ENCODE measurements at places on chromosomes 2 and 18.

DNA sequence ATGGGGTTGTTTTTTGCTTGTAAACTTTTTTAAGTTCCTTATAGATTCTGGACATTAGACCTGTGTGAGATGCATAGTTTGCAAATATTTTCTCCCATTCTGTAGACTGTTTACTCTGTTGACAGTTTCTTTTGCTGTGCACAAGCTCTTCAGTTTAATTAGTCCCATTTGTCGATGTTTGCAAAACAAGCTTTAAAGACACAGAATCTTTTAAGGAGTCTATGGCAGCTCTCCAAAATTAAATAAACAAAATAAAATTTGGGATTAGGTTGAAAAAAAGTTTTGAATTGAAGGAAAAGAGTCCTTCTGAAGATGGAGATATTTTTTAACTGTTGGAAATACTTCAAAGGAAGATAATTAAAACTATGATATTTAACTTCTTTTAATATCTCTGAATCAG is 88.8 kb downstream of the MAP3K20 start:
- DNase-seq, result no peak

DNA sequence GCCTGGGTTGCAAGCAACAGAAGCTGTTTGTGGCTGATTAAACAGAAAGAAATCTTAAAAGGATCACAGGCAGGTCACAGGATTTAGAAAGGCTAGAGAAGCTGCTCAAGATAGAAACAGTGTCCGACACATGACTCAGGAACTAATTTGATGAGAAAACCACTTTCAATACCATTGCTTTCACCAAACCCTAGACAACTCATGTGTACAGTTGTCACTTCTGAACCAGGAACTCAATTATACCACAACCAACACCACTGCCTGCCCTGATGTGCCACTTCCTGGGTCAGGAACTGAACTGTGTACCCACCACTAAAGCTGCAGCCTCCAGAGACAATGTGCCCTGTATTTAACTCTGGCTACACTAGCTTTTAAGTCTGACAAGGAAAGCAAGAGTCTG is 56.0 kb downstream of the TMEM247 start:
- peak; percentile 36 for DNase-seq

DNA sequence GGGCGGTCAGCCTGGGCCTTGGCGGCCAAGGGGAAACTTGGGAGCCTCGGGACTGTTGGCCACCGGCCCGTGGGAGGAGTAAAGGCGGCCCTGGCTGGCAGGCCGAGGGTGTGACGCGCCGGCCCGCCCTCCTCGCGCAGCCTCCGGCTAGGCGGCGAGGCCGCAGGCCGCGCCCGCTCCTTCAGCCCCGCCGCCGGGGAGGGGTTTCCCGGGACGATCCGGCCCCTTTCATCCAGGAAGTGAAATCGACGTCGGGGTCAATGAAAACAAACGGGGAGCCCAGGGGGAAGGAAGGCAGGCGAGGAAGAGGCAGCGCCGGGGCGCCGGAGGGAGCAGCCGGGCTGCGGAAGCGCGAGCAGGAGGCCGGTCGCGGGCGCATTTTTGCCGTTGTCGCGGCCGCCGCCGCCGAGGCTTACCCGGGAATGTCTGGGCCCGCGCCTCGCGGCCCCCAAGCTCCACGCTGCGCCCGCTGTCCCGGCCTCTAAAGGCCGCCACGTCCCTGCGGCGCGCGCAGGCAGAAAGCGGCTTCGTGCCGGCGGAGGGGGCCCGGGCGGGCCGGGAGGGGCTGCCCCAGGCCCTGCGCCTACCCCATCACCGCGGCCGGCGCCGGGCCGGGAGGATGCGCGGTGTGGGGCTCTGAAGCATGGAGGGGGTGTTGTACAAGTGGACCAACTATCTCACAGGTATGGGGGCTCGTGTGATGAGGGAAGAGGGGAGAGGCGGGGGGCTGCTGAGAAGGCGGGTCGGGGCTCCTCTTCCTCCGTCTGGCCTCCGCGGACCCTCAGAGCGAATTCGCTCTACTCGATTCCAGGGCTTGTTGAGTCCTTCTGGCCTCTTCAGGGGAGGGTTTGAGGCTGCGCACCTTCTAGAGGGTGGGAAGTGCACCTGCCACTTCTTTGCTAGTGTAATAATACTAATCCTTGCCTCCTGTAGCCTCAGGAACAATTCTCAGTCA is at the start of gene PLEKHA3:
Gene PLEKHA3, plus strand, starts transcription at position 231 of the 955 bp plus-strand sequence. Its CDS starts 413 bp downstream, at position 644.
- DNase-seq, result peak; percentile 42

DNA sequence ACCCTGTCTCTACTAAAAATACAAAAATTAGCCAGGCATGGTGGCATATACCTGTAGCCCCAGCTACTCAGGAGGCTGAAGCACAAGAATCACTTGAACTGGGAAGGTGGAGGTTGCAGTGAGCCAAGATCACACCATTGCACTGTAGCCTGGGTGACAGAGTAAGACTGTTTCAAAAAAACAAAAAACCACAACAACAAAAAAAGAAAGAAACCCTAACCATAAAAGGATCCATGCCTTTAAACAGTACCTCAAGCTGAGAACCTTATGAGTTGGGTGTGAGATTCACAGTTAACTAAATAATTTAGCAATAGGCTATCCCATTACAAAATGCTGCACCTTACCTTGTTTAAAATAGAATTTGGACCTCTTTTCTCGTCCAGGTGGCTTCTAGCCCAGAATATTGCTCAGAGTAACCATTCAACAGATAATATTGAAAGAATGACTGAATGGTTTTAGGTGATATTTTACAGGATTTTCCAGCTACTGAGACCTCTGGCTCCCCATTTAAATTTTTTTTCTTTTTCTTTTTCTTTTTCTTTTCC is 6.4 kb downstream of the DPYSL5 start:
- no peak for DNase-seq

DNA sequence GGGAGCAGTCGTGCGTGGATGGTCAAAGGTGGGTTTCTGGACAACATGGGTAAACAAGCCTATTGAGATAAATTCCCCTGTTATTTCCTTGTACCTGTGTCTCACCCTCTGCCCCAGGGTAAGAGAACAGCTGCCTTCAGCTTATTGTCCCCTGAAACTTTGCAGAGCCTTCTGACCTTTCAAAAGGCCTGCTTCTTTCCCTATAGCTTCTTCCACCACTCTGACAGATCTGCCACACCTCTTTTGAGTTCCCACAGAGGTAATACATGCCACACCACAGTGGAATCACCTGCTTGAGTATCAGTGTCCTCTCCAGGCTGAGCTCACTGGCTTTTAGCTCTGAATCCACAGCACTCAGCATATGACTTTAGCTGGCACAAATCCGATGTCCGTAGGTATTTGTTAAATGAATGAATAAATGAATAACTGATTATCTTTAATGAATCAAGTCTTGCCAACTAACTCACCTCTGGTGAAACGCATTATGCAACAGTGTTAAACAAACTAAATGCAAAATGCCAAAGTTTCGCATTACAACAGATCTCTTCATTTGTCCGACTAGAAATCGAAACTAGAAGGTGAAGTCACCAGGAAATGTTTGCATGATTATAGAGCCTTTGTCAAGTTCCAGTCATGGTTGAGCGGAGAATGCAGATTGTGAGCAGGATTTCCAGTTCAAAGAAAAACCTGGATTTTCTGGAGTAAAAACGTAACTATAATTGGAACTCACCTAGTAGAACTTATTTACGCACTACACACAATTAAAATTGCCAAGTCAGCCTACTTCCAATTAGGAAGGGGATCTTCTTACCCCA is 16.4 kb downstream of the DYNAP start:
- no peak for DNase-seq

DNA sequence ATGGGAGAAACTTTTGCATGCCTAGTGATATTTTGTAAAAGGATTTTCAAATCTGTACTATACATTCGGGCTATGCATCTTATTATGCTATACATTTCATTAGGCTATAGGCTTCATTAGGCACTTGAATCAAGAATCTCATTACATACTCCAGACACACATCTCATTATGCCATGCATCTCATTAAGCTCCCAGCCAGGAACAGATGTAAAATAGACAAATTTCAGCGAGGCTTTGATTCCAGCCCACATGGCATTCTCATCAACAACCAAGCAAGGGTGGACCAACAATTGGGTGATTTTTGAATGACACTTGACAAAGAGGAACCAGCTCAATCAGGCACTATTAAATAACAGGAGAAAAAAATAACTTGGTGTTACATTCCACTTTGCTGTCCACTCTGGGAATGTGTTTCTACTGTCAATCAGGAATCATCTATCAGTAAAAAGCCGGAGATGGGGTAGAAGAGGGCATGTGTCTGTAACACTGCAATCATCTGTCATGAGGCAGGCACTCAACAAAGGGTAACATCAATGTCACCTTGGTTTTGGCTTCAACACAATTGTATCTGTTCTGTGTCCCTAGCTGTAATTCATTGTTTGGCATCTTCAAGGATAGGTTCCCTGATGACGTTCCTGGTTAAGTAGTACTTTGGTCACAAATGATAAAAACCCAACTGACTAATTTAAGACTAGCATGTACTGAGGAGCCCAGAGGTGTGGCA is 498.6 kb downstream of the EPHA4 start:
- DNase-seq, result no peak

DNA sequence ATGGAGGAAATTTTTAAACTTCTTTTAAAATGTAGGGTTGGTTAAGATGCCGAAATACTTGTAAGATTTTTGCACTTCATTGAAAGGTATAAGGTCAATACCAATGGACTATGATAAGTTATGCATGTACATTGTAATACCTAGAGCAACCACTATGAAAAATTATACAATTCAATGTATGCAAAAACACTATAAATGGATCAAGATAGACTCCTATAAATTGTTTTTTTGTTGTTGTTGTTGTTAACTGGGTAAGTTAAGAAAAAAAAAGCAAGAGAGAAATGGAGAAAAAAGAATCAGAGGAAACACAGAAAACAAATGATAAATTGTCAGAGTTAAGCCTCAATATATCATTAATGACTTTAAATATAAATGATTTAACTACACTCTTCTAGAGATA is 421.2 kb downstream of the TMEM182 start:
- no peak for DNase-seq

DNA sequence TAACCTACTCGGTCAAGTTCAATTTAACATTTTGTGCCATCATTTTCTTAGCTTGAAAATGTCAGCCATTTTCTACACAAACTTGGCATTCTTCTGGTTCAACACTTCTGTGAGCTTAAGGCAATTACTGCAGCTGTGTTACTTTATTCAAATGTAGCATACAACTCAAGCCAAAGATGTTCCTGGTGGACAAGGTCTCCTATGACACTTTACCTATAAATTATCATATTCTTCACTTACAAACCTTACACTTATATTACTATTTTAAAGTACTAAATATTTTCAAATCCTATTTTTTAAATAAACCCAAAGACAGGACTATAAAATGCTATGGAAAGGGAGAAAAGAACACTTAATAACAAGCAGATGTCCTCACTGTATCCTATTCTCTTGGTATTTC is 1045.3 kb downstream of the TSN start:
- DNase-seq, result no peak

GRCh38 chr2:64524604-64525316 is 632 bp downstream of the AFTPH start:
- peak; percentile 13 for DNase-seq

DNA sequence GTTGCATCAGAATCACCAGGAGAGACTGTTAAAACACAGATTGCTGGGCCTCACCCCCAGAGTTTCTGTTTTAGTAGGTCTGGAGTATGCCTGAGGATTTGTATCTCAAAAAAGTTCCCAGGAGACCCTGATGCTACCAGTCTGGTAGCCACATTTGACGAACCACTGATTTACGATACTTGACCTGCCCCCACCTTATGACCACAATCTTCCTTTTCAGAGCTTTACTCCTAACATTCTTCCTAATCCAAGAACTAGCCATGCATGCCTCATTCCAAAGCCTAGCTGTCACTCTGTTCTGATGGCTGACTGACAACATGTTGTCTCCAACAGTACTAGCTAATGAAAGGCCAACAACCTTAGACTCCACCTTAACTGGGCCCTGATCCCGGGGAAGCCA is 191.4 kb downstream of the MBD2 start:
- DNase-seq, result no peak

- no peak for DNase-seq
Measured at GRCh38 chr2:112805542-112805941, 21.2 kb upstream of the IL1A start.

GRCh38 chr2:236562434-236562833 is 7.2 kb upstream of the ACKR3 start:
- DNase-seq, result no peak

DNA sequence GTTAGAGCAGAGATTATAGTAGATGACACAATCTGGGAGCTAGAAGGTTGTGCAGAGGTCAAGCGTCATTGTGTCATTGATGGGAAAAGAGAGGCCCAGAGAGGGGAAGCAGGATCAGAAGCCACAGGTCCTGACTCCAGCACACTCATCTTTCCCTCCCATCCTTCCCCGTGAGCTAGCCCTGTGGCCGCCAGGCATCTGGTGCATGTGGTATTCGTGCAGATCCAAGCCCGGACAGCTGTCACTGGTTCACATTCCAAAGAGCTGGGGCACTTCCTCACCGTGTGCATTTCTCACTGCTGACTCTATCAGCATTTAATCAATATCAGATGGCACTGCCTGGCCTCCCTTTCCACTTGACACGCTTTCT is 94.1 kb upstream of the THOC1 start:
- no peak for DNase-seq

- DNase-seq, result no peak
Measured at GRCh38 chr2:3587021-3587420, 7.9 kb upstream of the COLEC11 start.

DNA sequence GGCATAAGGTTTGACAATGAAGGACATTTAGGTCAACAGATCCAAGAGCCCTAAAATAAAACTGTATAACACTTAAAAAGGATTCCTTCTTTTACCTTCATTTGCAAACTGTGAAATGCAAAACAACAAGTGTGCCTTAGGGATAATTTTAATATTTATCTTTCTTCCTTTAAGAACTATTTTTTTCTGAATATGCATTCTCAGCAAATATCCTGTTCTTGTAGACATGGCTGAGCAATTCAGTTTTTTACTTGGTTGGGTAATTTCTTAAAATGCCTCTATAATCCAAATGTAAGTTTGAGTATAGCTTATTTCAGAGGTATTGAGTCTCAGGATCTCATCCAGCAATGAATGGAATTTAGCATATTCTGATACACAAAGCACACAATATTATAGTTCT is 43.0 kb upstream of the KCNJ3 start:
- no peak for DNase-seq

DNA sequence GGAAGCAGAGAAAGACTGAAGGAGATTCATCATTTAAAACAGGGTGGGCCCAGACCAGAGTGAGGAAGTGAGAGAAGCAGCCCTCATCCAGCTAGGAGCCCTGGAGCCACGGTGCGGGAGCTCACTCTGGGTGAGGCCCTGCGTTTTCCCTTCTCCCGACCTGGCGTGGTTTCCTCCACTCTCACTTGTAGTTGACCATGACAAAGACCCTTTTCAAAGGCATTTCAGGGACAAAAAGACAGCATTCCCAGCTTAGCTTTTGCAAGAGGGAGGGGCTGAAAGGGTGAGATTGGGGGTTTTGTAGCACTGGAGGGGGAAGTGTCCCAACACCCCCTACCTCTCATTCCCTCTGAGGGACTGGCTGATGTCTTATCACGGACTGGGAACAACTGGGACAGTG is 56.6 kb downstream of the TRPM8 start:
- no peak for DNase-seq

Measured in stimulated activated CD4-positive, alpha-beta T cell treated with anti-CD3 and anti-CD28 coated beads, TNF-alpha, amount 100 ng/mL, for 24 hours (primary cell).